Activated CD4-positive, alpha-beta T cell treated with anti-CD3 and anti-CD28 coated beads, Interleukin-2, amount 50 U/mL, for 16 hours (primary cell): ENCODE measurements at places on chromosomes 12 and 14.

GRCh38 chr12:47611906-47612305 lies 93.9 kb downstream of the RPAP3 start:
- DNase-seq = no peak

- peak; percentile 54 for DNase-seq
Measured at GRCh38 chr12:111428728-111429175, 23.0 kb downstream of the SH2B3 start.

- DNase-seq = peak; percentile 70
Measured at GRCh38 chr14:99274346-99275221, 2.6 kb upstream of the BCL11B start.

DNA sequence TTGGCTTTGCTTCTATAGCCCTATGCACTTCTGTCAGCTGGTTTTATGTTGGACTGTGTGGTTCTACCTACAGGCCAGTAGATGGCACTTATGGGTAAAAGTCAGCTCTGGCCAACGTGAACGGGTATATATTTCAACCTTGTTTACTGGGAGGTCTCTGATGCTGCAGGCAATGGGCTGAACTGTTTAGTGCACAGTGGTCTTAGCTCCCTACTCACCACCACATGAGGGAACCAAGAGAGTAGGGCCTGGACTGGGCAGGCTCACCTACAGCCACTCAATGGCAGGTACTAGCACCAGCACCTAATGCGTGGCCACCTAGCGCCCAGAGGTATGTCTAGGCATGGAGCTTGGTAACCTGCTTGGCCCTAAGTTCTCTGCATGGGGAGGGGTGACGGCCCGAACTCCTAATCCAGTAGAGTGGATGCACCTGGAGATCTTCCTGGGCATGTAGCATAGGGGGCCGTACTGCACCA lies 481.8 kb downstream of the TMEM117 start:
- DNase-seq = peak; percentile 17

GRCh38 chr12:65248656-65249633 lies 29.5 kb upstream of the MSRB3 start:
- DNase-seq = peak; percentile 72
